ENCODE measurements at places on chromosomes 4 and X.

DNA sequence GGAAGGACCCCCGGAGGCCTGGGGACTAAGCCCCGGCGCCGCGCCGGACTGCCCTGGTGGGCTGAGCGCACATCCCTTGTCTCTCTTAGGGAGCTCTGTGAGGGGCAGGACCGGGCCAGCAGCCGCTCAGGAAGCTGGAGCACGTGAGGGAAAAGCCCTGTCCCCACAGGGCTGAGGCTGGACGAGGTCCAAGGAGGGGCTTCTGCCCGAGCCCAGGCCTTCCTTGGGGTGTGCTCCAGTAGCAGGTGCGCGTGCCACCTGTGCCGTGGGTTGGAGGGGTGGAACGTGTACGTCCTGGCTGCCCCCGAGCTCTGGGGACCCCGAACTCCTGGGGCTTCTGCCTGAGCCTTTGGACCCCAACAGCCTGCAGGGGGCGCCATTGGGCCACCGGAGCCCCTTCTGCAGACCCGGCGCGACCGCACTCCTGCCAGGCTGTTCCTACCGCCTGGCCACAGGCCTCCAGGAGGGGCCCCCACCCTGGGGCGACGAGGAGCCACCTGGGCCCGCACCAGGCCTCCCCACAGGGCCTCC lies 27.2 kb downstream of the TACC3 start:
- DNase-seq: no peak

- DNase-seq: no peak
These were observed 7.2 kb downstream of the GNRHR start for GRCh38 chr4:67746797-67747495.

- DNase-seq: no peak
These were observed 636.5 kb upstream of the SLIT2 start for GRCh38 chr4:19615086-19615689.

GRCh38 chr4:85180533-85180932 lies 214.0 kb upstream of the WDFY3 start:
- no peak for DNase-seq

- DNase-seq: no peak
These were observed 5.0 kb downstream of the WAS start for GRCh38 chrX:48688531-48689150.

- no peak for DNase-seq
These were observed 93.0 kb downstream of the PHKA2 start for GRCh38 chrX:18890724-18891547.

DNA sequence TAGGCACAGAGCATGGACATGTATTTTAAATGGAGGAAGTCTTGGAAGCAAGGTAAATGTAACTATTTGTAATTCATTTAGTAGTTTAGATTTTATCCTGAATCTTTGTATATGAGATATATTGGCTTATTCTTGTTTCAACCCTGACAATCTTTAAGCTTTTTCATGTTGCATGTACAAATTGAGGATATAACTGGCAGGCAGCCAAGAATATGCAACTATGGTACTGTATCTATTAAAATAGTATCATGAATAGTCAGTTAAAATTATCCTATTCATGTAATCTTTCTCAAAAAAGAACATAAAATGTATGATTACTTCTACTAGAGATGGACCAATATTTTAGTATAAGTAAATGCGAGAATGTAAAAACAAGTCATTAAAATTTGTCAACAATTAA lies 1141.5 kb downstream of the PCDH18 start:
- no peak for DNase-seq

DNA sequence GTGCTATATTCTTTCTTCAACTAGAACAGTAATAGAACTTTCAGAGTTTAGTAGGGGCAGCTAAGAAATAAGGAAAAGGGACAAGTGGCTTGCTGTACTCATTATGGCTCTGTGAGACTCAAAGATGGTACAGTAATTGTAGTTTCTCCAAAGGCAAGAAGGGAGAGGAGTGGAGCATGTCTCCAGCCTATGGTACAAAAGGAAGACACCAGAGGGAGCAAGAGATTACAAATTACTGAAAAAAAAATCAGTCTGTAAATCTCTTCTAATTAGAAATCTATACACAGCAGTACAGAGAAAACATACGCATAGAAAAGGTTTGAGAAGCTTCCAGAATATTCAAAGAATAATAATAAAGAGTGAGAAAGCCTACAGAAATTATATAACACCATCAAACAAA lies 61.4 kb downstream of the KLHL4 start:
- no peak for DNase-seq

DNA sequence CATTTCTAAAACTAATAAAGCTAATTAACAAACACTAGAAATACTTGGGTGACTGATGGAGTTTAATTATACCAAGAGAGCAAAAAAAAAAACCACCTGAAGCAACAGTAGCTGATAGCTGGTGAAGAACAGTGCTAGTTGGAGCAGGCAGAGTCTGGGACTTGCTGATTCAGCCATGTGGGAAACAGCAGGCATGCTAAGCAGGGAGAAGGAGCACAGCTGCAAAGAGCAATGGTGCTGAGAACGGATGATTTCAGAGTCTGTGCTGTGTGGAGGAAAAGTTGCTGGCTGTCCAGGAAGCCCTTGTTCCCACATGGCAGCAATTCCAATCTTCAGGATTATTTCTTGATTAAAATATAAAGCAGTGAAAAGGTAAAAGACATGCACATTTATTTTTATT lies 68.8 kb downstream of the NPY1R start:
- no peak for DNase-seq

All from pulmonary artery endothelial cell (primary cell).